ENCODE measurements at places on chromosomes 7 and 10. TPM values are rescaled to one million over a fixed set of nuclear protein-coding genes. Genes with fewer than 3 reads are reported as not detected.

- peaks cover 100% of the 10 kb centered on the region for H3K4me1 ChIP-seq
- peak overlapping the region; percentile 99 for H3K27ac ChIP-seq
- H3K27me3 ChIP-seq, result no peaks in the 10 kb centered on the region
These were observed 15.9 kb downstream of the ITPRIP start for GRCh38 chr10:104322416-104322782.

- no peaks in the 10 kb centered on the region for H3K27me3 ChIP-seq
- H3K4me1 ChIP-seq, result peaks cover 3% of the 10 kb centered on the region
- no peaks in the 10 kb centered on the region for H3K36me3 ChIP-seq
These were observed 158.2 kb downstream of the WNT2 start for GRCh38 chr7:117164620-117165019.

GRCh38 chr7:828793-829561 is 3.3 kb upstream of the SUN1 start:
- no peaks in the 10 kb centered on the region for H3K27me3 ChIP-seq
- H3K4me3 ChIP-seq, result no peak overlapping the region
- H3K36me3 ChIP-seq, result no peaks in the 10 kb centered on the region
- H3K27ac ChIP-seq, result peak overlapping the region; percentile 91
- H3K4me1 ChIP-seq, result peaks cover 92% of the 10 kb centered on the region
- DNase-seq, result no peak

Gene CFAP46
- 0.17 TPM for total RNA-seq

DNA sequence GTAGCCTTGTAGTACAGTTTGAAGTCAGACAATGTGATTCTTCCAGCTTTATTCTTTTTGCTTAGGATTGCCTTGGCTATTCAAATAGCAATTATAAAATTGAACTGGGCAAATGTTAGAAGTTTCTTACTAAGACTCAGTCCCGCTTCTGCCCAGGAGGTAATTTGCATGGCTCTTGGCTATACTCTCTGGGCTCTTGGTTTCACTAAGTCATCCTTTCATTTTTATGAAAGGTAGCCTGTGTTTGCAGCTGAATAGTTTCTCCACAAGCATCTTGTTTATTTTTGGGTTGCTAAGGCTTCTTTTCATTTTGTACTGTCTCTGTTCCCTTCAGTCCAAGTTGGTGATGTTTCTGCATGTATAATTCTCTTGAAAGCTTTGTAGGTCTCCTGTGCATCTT is 340.6 kb downstream of the SH2D4B start:
- no peak overlapping the region for H3K27ac ChIP-seq
- no peaks in the 10 kb centered on the region for H3K36me3 ChIP-seq
- DNase-seq, result no peak
- no peaks in the 10 kb centered on the region for H3K27me3 ChIP-seq

Gene SGCE
- 135 TPM for total RNA-seq

Gene CRCP
- total RNA-seq, result 56.7 TPM

- no peak overlapping the region for H3K4me3 ChIP-seq
- no peaks in the 10 kb centered on the region for H3K4me1 ChIP-seq
- no peak overlapping the region for H3K27ac ChIP-seq
- no peak for DNase-seq
- H3K36me3 ChIP-seq, result peaks cover 9% of the 10 kb centered on the region
These were observed 219.9 kb downstream of the TCF7L2 start for GRCh38 chr10:113169853-113170460.

DNA sequence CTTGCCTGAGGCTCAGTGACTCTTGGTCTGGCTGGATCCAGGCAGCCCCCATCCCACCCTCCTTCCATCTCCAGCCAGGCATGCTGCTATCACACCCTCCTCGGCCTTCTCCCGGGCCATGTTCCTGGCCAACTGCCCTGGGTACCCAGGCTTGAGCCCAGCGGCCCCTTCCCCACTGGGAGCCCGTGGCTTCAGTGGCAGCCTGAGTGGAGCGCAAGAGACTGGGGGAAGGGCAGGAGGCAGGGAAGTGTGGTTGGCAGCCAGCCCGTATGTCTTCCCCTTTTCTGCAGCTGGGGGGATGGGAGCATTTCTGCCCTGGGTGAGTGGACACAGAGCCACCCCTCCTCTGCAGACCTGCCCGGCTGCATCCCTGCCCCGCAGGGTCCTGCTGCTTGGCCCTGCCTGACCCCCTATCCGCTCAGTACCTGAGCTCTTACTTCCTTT is 148.5 kb downstream of the ARHGAP22 start:
- H3K27ac ChIP-seq, result no peak overlapping the region
- H3K27me3 ChIP-seq, result no peaks in the 10 kb centered on the region
- H3K4me1 ChIP-seq, result peaks cover 12% of the 10 kb centered on the region
- no peak for DNase-seq

Gene DGKI
- total RNA-seq, result 2.0 TPM

Gene PRSS2
- total RNA-seq, result not detected

GRCh38 chr7:65809259-65809981 is 63.5 kb upstream of the VKORC1L1 start:
- no peaks in the 10 kb centered on the region for H3K27me3 ChIP-seq
- H3K27ac ChIP-seq, result no peak overlapping the region
- peaks cover 6% of the 10 kb centered on the region for H3K4me1 ChIP-seq
- no peaks in the 10 kb centered on the region for H3K36me3 ChIP-seq

Gene PTN
- total RNA-seq, result 8.3 TPM

- H3K4me3 ChIP-seq, result no peak overlapping the region
- no peaks in the 10 kb centered on the region for H3K27me3 ChIP-seq
These were observed 406.1 kb downstream of the TCERG1L start for GRCh38 chr10:130905386-130905785.

Gene AGAP9
- total RNA-seq, result 5.4 TPM

Gene MOGAT3
- not detected for total RNA-seq

GRCh38 chr10:131221632-131222277 is 89.8 kb downstream of the TCERG1L start:
- H3K4me1 ChIP-seq, result no peaks in the 10 kb centered on the region
- no peaks in the 10 kb centered on the region for H3K36me3 ChIP-seq
- DNase-seq, result no peak
- H3K27me3 ChIP-seq, result no peaks in the 10 kb centered on the region

Gene CDC14C
- not detected for total RNA-seq

- H3K27ac ChIP-seq, result no peak overlapping the region
- no peaks in the 10 kb centered on the region for H3K27me3 ChIP-seq
- no peaks in the 10 kb centered on the region for H3K4me1 ChIP-seq
- DNase-seq, result no peak
- H3K4me3 ChIP-seq, result no peak overlapping the region
These were observed 287.0 kb downstream of the WDR37 start for GRCh38 chr10:1343176-1343575.

DNA sequence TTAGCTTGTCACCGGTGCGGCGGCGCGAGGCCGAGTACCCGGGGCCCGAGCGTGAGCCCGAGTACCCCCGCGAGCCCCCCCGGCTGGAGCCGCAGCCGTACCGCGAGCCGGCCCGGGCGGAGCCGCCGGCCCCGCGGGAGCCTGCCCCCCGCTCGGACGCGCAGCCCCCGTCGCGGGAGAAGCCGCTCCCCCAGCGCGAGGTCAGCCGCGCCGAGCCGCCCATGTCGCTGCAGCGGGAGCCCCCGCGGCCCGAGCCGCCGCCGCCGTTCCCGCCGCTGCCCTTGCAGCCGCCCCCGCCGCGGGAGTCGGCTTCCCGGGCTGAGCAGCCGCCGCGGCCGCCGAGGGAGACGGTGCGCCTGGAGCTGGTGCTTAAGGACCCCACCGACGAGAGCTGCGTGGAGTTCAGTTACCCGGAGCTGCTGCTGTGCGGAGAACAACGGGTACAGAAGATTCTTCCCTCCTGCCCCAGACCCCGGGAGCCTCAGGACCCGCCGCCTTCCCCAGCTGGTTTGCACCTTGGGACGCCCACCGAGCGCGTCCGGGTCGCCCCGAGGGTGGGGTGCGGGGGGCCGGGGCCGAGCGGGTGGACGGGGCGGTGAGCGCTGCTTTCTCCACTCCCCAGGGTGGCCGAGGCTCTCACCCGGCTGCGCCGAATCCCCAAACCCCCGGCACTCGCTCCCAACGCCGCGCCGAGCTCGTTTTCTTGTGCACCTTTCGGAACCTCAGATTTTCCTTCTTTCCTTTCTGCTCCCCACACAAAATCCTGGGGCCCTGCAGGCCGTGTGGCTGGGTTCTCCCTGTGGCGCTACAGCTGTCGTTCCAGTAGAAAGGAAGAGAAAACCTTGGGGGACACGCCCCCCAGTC is 708 bp downstream of the UBN2 start:
- no peak for DNase-seq
- peak overlapping the region; percentile 98 for H3K4me3 ChIP-seq
- peaks cover 40% of the 10 kb centered on the region for H3K4me1 ChIP-seq
- H3K27ac ChIP-seq, result peak overlapping the region; percentile 93
- H3K27me3 ChIP-seq, result no peaks in the 10 kb centered on the region
- no peaks in the 10 kb centered on the region for H3K36me3 ChIP-seq

Gene TMEM139
- 1.0 TPM for total RNA-seq

Gene C10orf62
- 0.46 TPM for total RNA-seq

DNA sequence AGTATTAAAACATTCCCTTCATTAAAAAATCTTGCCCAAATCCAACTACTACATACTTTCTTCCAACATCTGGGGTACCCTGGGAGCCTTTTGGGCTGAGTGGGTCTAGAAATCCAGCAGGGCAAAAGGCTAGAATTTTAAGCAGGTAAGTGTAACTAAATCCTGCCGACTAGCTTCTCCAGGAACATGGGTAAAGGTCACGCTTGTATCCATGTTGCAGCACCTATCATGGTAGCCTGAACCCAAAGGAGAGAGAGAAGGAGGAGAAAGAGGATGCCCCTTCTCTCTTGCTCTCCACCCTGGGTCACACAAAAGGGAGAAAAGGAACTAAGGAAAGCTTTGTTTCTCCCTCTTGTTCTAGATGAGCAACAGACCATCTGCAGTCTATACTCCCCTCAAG is 53.3 kb downstream of the ZNF680 start:
- H3K27me3 ChIP-seq, result no peaks in the 10 kb centered on the region
- H3K27ac ChIP-seq, result no peak overlapping the region
- H3K4me1 ChIP-seq, result no peaks in the 10 kb centered on the region

DNA sequence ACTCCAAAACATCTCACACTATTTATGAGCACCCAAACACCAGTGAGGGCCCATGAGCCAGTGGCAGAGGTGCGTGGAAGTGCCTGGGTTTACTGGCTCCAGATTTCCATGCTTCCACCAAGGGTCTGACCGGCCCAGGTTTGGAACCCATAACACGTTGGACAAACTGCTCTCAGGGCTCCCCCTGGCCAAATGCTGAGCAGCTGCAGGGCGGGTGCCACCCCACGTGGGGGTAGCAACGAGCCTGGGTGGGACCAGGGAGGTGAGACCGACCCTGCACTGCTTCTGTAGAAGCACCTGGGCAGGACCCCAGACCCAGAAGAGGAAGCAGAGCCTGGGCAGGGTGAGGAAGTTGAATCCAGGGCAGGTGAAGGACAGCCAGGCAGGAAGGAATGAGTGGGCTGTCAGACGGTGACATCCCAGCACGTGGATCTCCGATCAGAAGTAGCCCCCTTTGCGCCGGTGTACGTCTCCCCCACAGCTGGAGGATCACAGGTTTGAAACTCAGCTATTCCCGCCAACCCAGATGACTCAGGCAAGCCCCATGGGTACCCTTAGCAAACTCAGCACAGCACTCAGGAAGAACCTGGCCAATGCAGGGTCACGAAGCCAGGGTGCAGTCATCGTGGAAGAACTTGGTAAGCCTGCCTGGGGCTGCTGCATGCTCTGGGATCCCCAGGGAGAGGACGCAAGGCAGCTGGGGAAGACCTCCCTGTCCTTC is 100.4 kb upstream of the DDC start:
- no peaks in the 10 kb centered on the region for H3K27me3 ChIP-seq
- H3K36me3 ChIP-seq, result peaks cover 23% of the 10 kb centered on the region
- DNase-seq, result no peak
- no peak overlapping the region for H3K4me3 ChIP-seq

GRCh38 chr10:96632974-96633710 is 46.3 kb upstream of the TM9SF3 start:
- H3K36me3 ChIP-seq, result no peaks in the 10 kb centered on the region
- no peaks in the 10 kb centered on the region for H3K27me3 ChIP-seq
- H3K4me1 ChIP-seq, result no peaks in the 10 kb centered on the region
- no peak overlapping the region for H3K4me3 ChIP-seq

Gene SFMBT2
- 11.4 TPM for total RNA-seq

DNA sequence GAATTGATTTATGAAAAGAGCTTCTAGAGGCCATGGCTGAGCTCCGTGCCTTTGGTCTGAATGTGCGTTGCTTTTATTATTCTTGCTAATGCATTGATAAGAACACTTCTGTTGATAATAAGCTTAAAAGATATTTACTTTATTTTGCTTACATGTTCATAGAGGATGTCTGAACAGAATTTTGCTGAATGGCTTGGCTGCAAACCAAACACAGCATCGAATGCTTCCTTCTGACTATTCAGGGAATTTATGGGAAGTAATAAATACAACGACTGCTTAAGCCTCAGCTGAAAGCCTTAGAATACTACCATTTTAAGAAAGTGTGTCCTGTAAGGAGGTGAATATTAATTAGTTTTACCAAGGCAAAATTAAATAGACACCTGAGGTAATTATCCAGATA is 643.5 kb upstream of the POT1 start:
- no peak overlapping the region for H3K27ac ChIP-seq
- DNase-seq, result no peak
- H3K36me3 ChIP-seq, result no peaks in the 10 kb centered on the region
- H3K27me3 ChIP-seq, result no peaks in the 10 kb centered on the region
- no peaks in the 10 kb centered on the region for H3K4me1 ChIP-seq

DNA sequence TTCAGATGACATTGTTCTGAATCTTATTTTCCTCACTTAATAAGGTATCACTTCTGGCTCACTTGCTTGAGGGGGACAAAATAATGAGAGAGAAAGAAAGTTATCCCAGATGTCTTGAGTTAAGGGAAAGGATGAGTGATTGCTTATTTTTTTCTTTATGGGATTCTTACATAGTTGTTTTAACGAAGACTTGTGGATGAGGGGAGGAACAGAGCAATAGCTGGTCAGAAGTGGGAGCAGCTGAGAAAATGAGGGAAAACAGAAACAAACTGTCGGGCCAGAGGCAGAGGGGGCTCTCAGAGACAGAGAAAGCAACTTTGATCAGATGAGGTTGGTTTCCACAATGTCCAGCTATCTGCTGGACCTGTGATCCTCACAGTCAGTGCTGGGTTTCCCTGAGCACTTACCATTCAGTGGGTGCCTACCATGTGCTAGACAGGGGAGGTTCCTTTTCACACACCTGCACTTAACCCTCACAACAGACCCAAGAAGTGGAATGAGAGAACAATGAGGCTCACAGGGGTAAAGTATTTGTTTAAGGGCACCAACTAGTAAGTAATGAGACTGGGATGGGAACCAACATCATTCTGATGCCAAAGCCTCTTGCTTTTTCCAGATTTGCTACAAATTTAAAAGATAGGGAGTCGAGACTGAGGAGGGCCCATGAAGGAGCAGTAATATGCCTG is 64.2 kb downstream of the BICC1 start:
- no peak for DNase-seq
- no peak overlapping the region for H3K4me3 ChIP-seq
- no peaks in the 10 kb centered on the region for H3K27me3 ChIP-seq
- H3K4me1 ChIP-seq, result peaks cover 61% of the 10 kb centered on the region
- H3K36me3 ChIP-seq, result no peaks in the 10 kb centered on the region
- peak overlapping the region; percentile 65 for H3K27ac ChIP-seq

Measured in esophagus muscularis mucosa (tissue), 4 donors.